ENCODE measurements at places on chromosomes 16 and 17.
A peak's percentile ranks its signal among the peaks of the same experiment; 100 is the strongest.

DNA sequence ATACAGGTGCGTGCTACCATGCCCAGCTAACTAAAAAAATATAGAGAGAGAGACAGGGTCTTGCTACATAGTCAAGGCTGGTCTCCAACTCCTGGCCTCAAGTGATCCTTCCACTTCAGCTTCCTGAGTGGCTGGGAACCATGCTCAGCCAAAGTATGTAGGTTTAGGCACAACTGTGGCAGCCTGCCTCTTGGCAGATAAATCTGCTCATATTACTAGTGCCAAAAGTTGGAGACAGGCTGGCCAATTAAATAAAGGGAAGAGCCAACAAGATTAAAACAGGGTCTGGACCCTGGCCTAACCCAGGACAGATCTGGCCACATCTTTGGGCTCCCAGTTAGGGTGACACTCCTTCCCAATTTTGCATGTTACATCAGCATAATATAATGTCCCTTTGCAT lies 151.7 kb downstream of the CBLN1 start:
- no peak for DNase-seq

DNA sequence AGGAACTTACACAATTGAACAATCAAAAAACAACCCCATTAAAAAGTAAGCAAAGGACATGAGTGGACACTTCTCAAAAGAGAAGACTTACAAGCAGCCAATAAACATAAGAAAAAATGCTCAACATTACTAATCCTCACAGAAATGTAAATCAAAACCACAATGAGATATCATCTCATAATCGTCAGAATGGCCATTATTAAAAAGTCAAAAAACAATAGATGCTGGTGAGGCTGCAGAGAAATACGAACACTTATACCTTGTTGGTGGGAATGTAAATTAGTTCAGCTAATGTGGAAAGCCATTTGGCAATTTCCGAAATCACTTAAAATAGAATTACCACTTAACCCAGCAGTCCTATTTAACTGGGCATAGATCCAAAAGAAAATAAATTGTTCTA lies 301.9 kb upstream of the KCNJ16 start:
- no peak for DNase-seq

DNA sequence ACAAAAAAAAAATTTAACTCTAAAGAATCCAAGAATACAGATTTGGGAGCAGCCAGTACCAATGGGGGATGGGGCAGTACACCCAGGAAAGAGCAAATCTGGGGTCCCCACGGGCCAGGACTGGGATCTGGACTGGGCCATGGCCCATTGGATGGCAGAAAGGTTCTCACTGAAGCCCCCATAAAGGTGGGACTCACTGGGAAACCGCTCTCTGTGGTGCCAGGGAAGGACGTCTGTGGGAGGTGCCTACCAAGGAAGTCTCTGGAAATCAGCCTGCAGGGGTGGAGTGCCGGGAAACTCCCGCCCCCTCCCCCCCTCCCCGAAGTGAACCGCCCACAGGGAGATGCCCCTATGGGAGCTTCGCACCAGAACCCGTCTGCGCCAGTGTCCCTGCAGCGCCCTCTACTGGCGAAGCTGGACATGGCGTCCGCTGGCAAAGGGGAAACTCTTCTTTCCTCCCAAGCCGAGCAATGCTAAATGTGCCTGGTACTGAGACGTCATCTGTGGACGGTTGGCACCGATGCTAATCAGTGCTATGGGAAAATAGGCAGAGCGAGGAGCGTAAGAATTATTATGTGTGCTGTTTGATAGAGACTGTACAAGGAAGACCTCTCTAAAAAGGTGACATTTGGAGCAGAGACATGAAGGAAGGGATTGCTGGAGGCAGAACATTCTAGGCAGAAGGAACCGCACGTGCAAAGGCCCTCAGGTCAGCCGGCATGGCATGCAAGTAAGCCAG lies 671.1 kb downstream of the WWOX start:
- peak; percentile 85 for DNase-seq

DNA sequence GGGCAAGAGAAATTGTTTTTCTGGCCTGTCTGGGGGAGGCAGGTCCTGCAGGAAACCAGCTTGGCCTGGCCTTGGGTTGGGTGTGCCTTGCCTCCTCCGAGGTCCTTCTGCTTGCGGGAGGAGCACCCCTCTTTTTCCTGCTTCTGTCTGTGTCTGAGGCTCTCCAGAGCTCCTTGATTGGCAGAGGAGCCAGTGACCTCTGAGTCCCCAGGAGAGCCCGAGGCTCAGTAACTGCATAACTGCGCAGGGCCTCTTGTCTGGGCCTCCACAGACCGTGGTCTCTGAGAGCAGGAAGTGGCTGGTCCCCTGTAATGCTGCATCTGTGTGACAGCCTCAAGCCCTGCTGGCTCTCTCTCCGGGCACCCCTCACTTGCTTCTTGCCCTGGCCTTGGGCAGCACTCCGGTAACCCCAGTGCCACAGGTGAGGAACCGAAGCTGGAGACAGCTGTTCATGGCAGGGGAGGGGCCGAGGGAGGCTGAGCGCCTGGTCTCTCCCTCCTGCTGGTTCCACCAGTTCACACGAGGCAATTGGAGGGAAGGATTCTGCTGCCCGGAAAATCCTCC lies 1.6 kb downstream of the CAPN15 start:
- peak; percentile 29 for DNase-seq

- no peak for DNase-seq
These were observed 44.7 kb downstream of the SNX11 start for GRCh38 chr17:48152289-48152688.

GRCh38 chr17:26818736-26819135 lies 475.2 kb upstream of the WSB1 start:
- DNase-seq: no peak

GRCh38 chr17:19424934-19425868 lies 14.2 kb downstream of the RNF112 start:
- no peak for DNase-seq

GRCh38 chr17:63314761-63315160 lies 131.3 kb downstream of the CYB561 start:
- DNase-seq: no peak

DNA sequence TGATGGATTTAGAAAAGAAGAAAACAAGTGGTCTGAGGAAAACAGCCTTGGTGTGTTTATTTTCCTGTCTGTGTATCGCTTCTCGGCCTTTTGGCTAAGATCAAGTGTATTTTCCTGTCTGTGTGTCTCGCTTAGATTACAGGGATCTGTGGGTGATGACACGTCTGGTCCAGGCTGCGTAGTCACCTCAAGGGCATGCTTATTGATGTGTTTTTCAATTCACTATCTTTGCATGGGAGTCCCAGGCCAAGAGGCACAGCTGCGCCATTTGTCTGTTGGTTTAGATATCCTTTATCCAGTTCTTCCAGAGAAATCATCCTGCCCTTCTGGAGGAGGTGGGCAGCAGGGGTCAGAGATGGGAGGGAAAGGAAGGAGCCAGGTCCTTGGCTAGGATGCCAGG lies 47.1 kb upstream of the STH start:
- DNase-seq: no peak

DNA sequence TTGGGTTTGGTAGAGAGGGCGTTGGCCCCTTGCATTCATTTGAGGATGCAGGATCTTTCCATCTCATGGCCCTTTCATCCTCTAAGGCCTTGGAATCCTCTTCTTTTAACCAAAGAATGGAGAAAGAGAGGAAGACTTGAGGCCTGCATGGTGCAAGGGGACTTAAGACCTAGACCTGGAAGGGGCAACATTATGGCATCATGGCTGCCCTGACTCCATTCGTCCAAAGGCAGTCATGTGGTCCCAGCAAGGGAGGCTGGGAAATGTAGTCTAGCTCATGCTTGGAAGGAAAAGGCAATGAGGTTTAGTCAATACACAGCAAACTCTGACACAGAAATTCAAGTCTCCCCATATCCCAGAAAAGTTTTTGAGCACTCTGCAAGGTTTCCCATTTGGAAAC lies 30.7 kb upstream of the CDRT4 start:
- DNase-seq: no peak

- no peak for DNase-seq
These were observed 282.6 kb upstream of the IRX3 start for GRCh38 chr16:54568906-54569807.

DNA sequence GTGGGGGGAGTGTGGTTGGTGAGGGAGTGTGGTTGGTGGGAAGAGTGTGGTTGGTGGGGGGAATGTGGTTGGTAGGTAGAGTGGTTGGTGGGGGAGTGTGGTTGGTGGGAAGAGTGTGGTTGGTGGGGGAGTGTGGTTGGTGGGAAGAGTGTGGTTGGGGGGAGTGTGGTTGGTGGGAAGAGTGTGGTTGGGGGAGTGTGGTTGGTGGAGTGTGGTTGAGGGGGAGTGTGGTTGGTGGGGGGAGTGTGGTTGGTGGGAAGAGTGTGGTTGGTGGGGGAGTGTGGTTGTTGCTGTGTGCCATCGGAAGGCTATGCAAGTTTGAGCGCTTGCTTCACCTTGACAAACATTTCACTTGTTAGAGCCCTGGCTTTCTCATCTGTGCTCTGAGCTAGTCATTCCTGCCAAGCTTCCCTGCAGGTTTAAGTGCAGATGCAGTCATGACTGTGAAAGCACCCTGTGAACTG lies 20.1 kb downstream of the MINK1 start:
- no peak for DNase-seq

- no peak for DNase-seq
These were observed 19.6 kb upstream of the PHF12 start for GRCh38 chr17:28970879-28971278.

GRCh38 chr17:2347805-2348685 lies 10.7 kb downstream of the SGSM2 start:
- no peak for DNase-seq

DNA sequence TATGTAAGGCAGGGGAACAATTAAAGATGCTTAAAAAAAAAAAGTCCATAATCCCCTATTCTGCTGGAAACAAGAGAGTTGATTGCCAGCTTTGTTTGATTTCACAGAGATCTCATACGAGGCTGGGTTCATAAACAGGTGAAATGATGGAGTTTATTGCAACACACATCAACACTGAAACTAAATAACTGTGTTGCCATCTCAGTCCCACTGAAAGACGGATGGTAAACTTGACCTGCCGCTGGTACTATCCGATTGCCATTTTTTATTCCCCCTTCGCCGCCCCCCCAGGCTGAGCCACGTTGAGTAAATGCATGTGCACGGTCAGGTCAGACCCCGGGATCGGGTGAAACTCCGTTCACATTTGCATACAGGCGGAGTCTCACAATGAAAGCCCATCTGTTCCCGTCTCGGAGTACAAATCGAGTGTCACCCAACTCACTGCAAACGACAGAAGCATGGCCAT lies 119.2 kb downstream of the SKAP1 start:
- no peak for DNase-seq

GRCh38 chr17:79944251-79944812 lies 91.3 kb downstream of the TBC1D16 start:
- DNase-seq: no peak

DNA sequence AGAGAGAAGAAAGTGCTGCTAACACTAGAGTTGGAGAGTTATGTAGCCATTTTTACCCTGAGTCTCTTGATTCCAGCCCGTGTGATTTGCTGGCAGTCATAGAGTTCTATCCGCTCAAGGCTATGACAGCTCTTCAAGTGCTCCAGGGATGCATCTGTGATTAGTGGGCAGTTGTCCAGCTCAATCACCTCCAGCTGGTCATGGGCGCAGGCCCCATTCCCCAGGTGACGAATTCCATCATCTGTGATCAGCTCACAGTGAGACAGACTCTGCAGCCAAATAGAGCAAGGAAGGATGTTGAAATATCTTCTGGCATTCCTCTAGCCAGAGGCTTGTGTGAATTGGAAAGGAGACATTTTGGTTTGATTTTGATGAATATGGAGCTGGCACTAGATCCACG lies 38.4 kb upstream of the STAC2 start:
- DNase-seq: no peak

- DNase-seq: no peak
These were observed 82.8 kb downstream of the FBXL20 start for GRCh38 chr17:39318636-39319035.

- peak; percentile 21 for DNase-seq
These were observed 21.8 kb downstream of the DRC3 start for GRCh38 chr17:17994271-17995069.

DNA sequence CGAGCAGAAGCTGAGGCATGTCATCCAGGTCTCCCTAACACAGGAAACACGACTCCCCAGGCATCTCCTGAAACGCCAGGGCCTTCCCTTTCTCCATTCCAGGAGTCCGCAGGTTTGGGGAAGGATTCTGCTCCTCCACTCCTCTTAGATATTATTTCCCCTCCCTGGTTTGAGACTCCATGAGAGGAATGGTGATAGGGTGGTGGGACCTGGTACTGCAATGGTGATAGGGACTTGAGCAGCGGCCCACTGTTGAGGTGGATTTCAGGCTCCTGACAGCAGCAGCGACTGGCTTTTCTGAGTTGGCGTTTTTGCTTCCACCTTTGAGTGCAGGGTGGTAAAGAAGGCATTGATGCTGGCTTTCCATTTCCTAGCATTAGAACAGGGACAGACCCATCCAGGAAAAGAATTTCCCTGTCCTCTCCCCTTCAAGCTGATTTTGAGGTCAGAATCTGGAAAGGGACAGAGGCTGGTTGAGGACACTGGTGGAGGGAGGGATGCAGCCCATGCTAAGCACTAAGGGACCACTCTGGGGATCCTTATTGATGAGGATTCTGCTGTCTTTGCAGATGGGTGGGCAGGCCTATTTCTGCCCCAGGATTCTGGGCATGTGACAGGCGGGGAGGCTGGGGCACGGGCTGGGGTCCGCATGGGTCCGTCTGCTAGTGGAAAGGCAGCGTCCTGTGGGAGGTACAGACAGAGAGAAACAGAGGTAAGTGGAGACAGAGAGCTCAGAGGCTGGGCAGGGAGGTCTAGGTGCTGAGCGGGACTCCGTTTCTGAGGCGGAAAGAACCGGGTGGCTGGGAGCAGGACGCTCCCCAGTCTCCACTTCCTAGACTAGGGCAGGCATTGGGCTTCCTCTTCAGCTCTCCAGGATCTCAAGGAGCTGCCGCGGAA lies 1.3 kb upstream of the TBX4 start:
- DNase-seq: no peak

DNA sequence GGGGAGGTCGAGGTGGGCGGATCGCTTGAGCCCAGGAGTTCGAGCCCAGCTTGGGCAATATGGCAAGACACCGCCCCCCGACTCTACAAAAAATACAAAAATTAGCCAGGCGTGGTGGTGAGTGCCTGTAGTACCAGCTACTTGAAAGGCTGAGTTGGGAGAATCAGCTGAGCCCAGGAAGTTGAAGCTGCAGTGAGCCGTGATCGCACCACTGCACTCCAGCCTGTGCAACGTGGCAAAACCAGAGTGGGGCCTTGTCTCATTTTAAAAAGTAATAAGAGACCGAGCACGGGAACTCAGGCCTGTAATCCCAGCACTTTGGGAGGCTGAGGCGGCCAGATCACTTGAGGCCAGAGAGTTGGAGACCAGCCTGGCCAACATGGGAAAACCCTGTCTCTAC lies 24.4 kb upstream of the ABCC1 start:
- DNase-seq: no peak

All from CD4-positive, alpha-beta T cell treated with Interleukin-17A for 4 hours (primary cell).